Fibroblast of villous mesenchyme (primary cell): ENCODE measurements at places on chromosomes 6 and 20.

DNA sequence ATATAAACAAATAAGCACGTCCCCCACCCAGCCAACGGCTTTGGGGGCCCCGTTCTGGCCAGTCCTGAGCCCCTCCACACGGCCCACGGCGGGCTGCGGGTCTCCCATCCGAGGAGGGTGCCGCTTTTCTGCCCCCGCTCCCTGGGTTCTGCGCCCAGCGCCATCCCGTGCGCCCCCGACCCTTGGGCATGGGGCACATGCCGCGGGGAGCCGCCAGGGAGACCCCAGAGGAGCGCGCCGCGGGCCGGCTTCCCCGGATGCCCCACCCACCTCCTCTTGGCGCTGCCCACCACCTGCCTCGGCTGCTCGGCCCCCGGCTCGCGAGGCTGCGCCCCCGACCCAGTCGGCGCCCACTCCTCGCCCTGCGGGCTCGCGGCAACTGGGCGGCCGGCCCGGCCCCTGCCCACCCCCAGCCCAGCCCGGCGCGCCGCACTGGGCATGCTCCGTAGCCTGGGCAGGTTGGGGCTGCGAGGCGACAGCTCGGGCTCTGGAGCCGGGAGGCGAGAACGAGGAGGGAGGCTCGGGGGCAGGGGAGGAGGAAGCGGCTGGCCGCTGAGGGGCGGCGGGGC is 570 bp upstream of the PLCB4 start:
- DNase-seq: no peak

GRCh38 chr20:19934792-19935491 is 82.2 kb upstream of the NAA20 start:
- DNase-seq: no peak

DNA sequence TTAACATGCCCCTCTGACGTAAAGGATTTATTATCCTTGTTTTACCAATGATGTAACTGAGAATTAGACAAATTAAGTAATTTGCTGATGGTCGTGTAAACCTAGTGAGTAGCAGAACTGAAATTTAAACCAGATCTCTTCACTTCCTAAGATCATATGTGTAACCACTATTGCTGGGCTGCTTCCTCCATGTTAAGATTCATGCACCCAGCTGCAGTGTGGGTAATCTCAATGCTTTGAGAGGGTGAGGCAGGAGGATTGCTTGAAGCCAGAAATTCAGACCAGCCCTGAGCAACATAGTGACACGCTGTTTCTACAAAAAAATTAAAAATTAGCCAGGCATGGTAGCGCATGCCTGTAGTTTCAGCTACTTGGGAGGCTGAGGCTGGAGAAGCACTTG is 97.9 kb downstream of the L3MBTL3 start:
- no peak for DNase-seq

DNA sequence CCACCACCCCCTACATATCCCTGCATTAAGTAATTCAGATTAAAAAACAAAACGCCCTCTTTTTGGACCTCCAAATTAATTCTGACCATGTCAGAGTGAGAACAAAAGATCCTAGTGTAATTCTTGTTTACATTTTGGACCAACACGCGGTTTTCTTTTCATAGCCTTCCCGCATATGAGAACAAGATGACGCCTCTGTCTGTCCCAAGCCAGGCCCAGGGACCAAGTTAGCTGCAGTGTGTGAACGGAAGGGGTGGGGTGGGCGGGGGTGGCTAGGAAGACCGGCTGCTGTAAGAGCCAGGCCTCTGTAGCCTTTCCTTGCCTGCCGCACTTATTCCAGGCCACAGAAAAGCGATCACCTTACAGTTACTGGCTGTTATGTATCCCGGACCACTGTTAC is 68.0 kb downstream of the PLCG1 start:
- no peak for DNase-seq

- DNase-seq: peak; percentile 57
Observed at GRCh38 chr20:33531047-33531877, 41.4 kb downstream of the CBFA2T2 start.

GRCh38 chr6:134293659-134294161 is 24.2 kb downstream of the SGK1 start:
- DNase-seq: peak; percentile 79

DNA sequence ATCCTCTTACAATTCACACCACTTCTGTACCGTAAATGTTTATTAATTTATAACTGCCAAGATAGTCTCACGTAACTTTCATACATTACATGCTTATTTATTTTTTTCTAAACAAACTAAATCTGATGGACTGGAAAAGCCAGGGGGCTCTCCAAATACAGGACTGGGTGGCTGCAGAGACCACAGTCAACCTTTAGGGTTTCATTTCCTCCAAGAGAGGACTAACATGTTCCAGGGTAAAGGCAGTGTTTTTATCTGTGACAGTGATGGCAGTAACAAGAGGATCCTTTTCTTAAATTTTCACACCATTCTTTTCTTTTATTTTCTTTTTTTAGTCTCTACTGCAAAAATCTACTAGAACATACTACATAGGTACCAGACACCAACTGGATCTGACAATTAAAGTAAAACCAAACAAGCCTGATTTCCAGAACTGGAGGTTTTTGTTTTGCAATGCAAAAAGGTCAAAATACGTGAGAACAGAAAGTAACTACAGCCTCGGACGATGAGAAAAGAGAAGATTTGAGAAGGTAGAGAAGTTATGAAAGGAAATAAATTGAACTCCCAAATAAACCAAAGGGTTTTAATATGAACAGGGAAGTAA is 1.2 kb downstream of the LMBRD1 start:
- DNase-seq: peak; percentile 21

- no peak for DNase-seq
Observed at GRCh38 chr6:142803032-142803431, 141.9 kb downstream of the HIVEP2 start.

DNA sequence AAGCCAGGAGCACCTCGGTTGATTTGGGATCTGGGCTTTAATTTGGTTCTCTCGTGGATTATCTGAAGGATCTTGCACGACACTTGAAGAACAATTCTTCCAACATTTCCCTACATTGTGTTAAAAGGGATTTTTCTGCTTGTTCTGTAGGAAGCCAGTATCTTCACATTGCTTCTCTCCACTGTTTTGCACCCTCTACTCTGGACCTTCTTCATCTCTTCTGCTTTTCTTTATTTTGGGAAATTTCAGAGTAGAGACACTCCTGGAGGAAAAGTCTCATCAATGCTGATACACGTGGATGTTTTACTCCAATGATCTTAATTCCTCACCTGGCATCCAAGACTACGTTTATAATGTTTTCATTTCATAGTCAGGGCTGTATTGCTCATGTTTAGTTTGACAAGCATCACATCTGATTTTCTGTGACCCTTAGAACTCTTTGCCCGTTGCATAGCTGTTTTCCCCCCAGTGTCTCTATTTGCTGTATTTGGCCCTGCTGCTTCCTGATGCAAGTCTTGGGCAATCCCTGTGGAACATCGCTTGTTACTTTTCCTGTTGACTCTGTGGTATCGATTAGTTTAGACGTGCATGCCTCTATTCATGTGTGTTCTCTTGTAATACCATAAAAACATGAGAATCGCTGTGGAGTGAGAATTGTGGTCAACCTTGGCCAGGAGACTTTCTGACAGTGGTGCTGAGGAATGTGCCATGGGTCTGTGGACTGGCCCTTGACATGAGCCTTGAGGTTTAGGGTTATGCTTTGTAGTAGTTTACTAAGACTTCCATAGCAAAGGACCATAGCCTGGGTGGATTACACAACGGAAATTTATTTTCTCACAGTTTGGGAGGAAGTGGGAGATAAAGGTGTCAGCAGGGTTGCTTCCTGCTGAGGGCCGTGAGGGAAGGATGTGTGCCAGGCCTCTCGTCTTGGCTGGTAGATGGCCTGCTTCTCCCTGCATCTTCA is 12.5 kb downstream of the PLCB1 start:
- peak; percentile 80 for DNase-seq
